Neural progenitor cell (in vitro differentiated cells): ENCODE measurements at places on chromosomes 2 and 18.

DNA sequence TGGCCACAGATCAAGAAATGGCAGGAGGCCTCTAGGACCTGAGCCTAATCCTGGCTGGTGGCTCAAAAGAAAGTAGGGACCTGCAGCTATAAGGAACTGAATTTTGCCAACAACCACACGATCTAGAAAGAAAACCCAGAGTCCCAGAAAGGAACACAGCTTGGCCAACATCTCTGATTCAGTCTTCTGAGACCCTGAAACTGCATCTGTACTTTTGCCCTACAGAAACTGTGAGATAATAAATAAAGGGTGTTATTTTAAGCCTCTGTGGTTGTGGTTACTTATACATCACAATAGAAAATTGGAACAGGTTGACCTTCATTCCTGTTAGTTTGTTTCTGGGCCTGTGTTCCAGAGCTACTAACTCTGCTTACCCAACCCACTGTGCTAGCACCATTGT lies 356.8 kb upstream of the ST6GAL2 start:
- no peak overlapping the region for H3K27ac ChIP-seq
- peaks cover 12% of the 10 kb centered on the region for H3K4me1 ChIP-seq
- DNase-seq = no peak
- no peaks in the 10 kb centered on the region for H3K36me3 ChIP-seq

DNA sequence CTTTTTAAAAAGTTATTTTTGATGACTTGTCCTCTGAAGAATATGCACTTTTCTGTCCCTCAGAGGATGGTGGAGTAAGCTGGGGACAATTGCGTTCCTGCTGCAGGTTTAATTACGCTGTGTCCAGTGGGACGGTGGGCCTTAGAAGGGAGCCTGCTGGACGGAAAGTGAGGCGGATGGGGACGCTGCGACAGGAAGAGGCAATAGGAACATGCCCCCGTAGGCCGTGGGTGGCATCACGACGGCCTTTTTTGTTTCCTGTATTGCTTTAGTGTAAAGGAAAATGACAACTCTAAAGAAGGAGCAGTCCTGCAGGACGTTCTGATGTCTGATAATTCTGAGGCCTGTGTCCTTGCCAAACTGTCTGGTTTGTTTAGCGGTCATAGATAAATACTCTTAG lies 121.6 kb downstream of the NFATC1 start:
- H3K27ac ChIP-seq = no peak overlapping the region
- H3K4me3 ChIP-seq = no peak overlapping the region
- no peak for DNase-seq
- H3K4me1 ChIP-seq = no peaks in the 10 kb centered on the region

DNA sequence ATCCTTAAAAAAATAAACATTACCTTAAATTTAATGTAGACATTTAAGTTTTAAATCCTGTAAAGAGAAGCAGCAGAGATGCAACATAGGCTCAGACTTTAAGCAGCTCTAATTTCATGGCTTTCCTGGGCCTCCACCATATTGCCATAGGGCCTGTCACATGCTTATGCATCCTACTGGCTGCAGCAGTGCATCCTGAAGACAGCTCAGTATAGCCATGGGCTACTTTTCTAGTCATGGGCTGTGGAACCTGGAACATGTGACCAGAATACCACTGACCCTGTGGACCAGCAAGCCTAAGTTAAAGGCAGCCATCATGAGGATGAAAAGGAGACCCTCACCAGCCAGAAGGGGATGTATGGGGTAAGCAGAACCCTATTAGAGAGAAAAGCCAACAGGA lies 10.7 kb downstream of the RMP24 start:
- no peaks in the 10 kb centered on the region for H3K27me3 ChIP-seq
- H3K36me3 ChIP-seq = peaks cover 7% of the 10 kb centered on the region
- H3K27ac ChIP-seq = no peak overlapping the region
- no peaks in the 10 kb centered on the region for H3K4me1 ChIP-seq
- H3K4me3 ChIP-seq = no peak overlapping the region

- H3K27ac ChIP-seq = no peak overlapping the region
- H3K4me1 ChIP-seq = no peaks in the 10 kb centered on the region
- DNase-seq = no peak
- no peak overlapping the region for H3K4me3 ChIP-seq
- no peaks in the 10 kb centered on the region for H3K36me3 ChIP-seq
- no peaks in the 10 kb centered on the region for H3K27me3 ChIP-seq
These were observed 67.2 kb downstream of the SLC8A1 start for GRCh38 chr2:40384714-40385113.

GRCh38 chr2:180539541-180539940 lies 440.9 kb upstream of the UBE2E3 start:
- H3K4me1 ChIP-seq = no peaks in the 10 kb centered on the region
- no peaks in the 10 kb centered on the region for H3K36me3 ChIP-seq
- no peak for DNase-seq
- H3K27me3 ChIP-seq = no peaks in the 10 kb centered on the region

- H3K27me3 ChIP-seq = peaks cover 21% of the 10 kb centered on the region
- H3K4me1 ChIP-seq = peaks cover 2% of the 10 kb centered on the region
- no peak overlapping the region for H3K27ac ChIP-seq
- no peaks in the 10 kb centered on the region for H3K36me3 ChIP-seq
These were observed 62.8 kb downstream of the EMILIN2 start for GRCh38 chr18:2909431-2910140.

DNA sequence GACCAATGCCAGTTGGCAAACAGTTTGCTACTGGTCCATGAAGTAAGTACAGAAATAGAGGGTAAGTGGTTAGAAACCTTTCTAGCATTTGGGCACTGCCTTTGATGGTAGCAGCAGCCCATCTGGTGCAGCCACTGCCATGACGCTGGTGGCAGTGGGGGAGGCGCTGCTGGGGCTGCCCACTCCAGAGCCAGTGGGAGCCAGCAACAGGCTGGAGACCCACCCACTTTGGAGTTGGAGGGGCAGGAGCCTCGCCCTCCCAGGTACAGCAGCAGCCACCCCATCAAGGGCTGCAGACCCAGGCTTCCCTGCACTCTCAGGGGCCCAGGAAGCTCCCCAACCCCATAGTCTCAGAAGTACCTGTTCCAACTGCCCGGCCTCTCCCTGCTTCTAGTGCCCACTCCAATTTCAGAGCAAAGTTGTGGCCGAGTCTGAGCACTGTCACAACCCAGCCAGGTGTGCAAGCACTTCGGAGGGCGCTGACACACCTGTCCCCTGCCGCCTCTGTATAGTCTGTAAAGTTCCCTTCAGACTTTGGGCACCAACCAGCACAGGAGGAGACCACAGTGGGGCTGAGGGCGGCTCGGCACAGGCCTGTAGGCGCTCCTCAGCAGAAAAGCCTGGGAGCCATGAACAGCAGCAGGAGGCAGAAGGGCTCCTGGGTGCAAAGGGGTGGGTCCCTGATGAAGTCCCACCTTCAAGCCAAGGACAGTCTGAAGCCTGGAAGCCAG lies 125.6 kb upstream of the CCDC150 start:
- H3K36me3 ChIP-seq = no peaks in the 10 kb centered on the region
- no peaks in the 10 kb centered on the region for H3K4me1 ChIP-seq
- no peak overlapping the region for H3K4me3 ChIP-seq
- H3K27me3 ChIP-seq = no peaks in the 10 kb centered on the region
- DNase-seq = no peak
- no peak overlapping the region for H3K27ac ChIP-seq

DNA sequence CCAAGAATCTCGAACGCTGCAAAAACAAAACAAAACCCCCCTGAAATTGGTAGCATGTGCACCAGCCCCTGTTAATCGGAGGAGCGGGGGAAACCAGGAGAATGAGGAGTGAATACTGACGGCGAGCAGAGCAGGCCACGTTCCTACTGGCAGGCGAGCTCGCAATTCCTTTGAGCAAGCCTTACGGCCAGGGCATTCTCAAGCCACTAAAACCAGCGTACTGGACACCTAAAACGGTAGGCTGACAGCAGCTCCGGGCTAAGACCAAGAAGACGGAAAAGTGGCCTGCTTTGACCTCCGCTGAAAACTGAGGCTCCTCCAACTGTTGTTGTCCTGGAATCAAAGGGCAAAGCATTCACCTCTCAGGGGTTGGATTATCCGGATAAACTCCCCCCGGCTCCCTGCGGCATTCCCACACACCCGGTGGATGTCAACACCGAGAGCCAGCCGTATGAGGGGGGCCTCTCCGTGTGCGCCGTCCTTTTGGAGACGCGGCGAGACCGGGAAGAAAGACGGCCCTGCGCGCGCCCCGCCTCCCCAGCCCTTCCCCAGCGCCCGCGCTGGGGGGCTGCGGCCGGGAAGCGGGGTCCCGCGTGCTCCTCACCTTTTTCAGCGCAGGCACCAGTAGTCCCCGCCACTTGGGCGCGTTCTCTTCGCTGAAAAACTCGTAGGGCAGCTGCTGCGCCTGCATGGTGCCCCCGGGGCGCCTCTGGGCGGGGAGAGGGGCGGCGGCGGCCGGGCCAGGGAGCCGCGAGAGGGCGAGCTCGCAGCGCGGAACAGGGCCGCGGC lies 925 bp downstream of the SOS1 start:
- H3K36me3 ChIP-seq = no peaks in the 10 kb centered on the region
- no peaks in the 10 kb centered on the region for H3K27me3 ChIP-seq
- H3K27ac ChIP-seq = peak overlapping the region; percentile 97

DNA sequence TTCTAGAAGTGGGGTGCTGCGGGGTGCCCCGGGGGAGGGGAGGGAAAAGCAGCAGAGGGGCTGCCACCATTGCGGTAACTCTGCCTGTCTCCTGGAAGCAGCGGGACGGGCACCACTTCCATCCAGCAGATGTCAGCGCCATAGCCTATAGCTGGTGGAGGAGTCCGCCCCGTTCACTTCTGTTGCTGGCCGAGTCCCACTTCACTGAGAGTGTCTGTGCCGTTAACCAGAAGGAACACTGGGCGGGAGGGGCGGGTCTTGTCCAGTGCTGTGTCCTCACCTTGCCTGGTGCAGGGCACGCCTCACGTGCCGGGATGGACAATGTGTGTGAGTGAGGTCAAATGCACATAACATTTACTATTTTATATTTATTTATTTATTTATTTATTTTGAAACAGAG lies 19.3 kb upstream of the ODC1 start:
- no peaks in the 10 kb centered on the region for H3K36me3 ChIP-seq
- no peak overlapping the region for H3K27ac ChIP-seq
- no peak overlapping the region for H3K4me3 ChIP-seq
- H3K4me1 ChIP-seq = no peaks in the 10 kb centered on the region
- H3K27me3 ChIP-seq = no peaks in the 10 kb centered on the region
- DNase-seq = peak; percentile 51

- no peaks in the 10 kb centered on the region for H3K27me3 ChIP-seq
- H3K4me1 ChIP-seq = no peaks in the 10 kb centered on the region
- H3K36me3 ChIP-seq = no peaks in the 10 kb centered on the region
These were observed 86.3 kb downstream of the MAIP1 start for GRCh38 chr2:200041639-200042038.

DNA sequence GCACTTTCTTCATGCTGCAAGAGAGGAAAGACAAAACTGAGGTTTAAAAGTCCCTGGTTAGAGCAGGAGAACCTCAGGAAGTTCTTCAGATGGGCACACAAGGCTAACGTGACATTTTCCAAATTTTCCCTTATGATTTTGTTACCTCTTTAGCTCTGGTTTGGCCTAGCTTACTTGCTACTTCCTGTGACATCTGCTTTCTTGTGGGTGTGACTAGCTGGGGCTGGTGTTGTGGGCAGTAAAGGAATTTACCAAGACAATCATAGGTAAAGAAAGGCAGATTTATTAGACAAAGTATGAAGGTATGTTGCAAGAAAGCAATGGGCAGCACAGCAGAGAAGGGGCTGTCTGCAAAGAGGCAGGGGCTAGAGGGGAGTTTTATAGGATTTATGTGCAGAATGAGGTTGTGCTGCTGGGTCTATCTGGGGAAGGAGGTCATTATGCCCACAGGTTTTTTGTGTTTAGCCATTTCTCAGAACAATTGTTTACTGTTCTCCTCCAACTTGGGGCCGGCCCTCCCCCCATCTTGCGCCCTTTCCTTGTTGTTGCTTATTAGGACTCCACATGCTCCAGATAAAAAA lies 6.7 kb upstream of the TNP1 start:
- DNase-seq = no peak
- H3K27ac ChIP-seq = no peak overlapping the region
- no peaks in the 10 kb centered on the region for H3K27me3 ChIP-seq
- H3K4me1 ChIP-seq = no peaks in the 10 kb centered on the region
- no peak overlapping the region for H3K4me3 ChIP-seq
- H3K36me3 ChIP-seq = no peaks in the 10 kb centered on the region

GRCh38 chr18:13452388-13452811 lies 233.8 kb downstream of the LDLRAD4 start:
- no peak overlapping the region for H3K4me3 ChIP-seq
- H3K36me3 ChIP-seq = no peaks in the 10 kb centered on the region
- peak; percentile 15 for DNase-seq
- no peak overlapping the region for H3K27ac ChIP-seq
- peaks cover 15% of the 10 kb centered on the region for H3K4me1 ChIP-seq
- peaks cover 73% of the 10 kb centered on the region for H3K27me3 ChIP-seq

- peak overlapping the region; percentile 27 for H3K27ac ChIP-seq
- DNase-seq = no peak
- no peaks in the 10 kb centered on the region for H3K27me3 ChIP-seq
These were observed 51.4 kb downstream of the ITGAV start for GRCh38 chr2:186641132-186641806.

GRCh38 chr2:17208511-17208910 lies 309.7 kb downstream of the RAD51AP2 start:
- H3K36me3 ChIP-seq = no peaks in the 10 kb centered on the region
- DNase-seq = no peak
- H3K4me1 ChIP-seq = no peaks in the 10 kb centered on the region
- no peak overlapping the region for H3K4me3 ChIP-seq
- no peak overlapping the region for H3K27ac ChIP-seq

GRCh38 chr2:131126436-131126835 lies 21.3 kb downstream of the PLEKHB2 start:
- peaks cover 10% of the 10 kb centered on the region for H3K36me3 ChIP-seq
- no peaks in the 10 kb centered on the region for H3K27me3 ChIP-seq
- peaks cover 4% of the 10 kb centered on the region for H3K4me1 ChIP-seq
- H3K27ac ChIP-seq = no peak overlapping the region
- no peak for DNase-seq

GRCh38 chr18:7207366-7207915 lies 23.4 kb upstream of the LRRC30 start:
- H3K4me3 ChIP-seq = no peak overlapping the region
- peak; percentile 47 for DNase-seq
- peak overlapping the region; percentile 11 for H3K27ac ChIP-seq
- peaks cover 34% of the 10 kb centered on the region for H3K4me1 ChIP-seq
- no peaks in the 10 kb centered on the region for H3K27me3 ChIP-seq

DNA sequence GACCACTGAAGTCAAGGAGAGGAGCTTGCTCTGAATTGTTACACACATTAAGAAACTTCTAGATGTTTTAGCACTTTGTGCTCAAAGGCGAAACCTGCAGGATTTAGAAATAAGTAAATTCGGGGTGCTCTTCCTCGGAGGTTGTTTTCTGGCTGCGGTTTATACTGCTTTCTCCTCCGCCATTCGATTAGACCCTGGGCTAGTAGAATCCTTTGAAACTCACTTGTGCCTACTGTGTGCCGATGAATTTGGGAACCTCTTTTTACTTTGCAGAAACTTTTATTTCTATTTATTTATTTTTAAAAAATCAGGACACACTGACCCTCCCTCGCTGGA lies 3.5 kb downstream of the MEIS1 start:
- no peaks in the 10 kb centered on the region for H3K36me3 ChIP-seq
- H3K4me1 ChIP-seq = peaks cover 55% of the 10 kb centered on the region
- H3K4me3 ChIP-seq = peak overlapping the region; percentile 61
